ENCODE measurements at places on chromosomes 12 and 14.

- DNase-seq, result no peak
Observed at GRCh38 chr14:59811073-59811472, 59.5 kb downstream of the RTN1 start.

DNA sequence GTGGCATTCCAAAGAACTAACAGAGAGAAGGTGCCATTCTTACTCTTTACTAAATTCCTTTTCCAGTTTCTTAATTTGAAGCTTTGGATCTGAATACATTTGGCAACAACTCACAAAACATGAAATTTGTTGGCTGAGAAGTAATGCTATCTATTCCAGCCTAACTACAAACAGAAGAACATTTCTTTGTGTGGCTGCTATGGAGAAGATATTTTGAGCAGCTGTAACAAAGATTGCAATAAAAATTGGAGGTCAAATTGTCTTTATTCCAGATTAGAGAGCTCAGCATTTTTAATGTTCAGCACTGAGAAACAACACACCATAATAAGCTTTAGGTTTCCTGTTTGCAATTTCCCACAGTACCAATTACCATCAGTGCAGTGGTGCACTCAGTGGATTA is 835.8 kb upstream of the FLRT2 start:
- DNase-seq, result no peak

GRCh38 chr12:94566345-94566744 is 84.0 kb downstream of the TMCC3 start:
- no peak for DNase-seq

DNA sequence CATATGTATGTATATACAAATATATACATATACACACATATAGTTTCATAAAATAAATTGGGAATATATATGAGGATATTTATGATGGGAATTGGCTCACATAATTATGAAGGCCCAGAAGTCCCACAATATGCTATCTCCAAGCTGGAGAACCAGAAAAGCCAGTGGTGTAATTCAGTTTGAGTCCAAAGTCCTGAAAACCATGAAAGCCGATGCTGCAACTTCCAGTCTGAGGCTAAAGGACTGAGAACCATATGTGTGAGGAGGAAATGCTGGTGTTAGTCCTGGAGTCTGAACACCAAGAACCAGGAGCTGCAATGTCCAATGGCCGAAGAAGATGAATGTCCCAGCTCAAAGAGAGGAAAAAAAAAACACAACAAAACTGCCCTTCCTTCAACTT is 65.5 kb upstream of the PRKD1 start:
- no peak for DNase-seq

DNA sequence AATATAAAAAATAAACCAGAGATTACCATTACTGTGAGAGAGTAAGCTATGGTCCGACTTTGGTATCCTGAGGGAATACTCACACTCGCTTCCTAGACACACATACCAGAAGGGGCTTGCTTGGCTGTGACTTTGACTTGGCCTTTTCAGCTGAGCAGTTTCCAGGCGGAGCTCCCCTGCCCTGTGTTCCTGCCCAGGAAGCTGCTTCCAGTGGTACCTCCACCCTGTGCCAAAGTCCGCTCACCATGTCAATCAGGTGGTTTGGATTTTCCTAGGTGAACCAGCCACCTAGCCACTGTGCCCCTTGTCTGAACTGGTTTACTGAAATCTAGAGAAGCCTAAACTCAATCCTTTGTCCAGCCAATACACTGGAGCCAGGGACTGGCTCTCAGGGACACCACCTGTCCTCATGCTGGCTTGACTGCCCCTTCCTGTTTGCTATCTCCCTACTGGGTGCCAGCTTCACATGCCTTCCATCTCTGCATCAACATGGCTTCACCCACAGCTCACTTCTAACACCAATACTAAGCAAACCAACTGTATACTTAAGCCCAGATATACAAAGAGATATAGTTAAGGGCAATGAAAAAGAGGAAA is 28.6 kb downstream of the MAX start:
- DNase-seq, result no peak

GRCh38 chr14:52547027-52547426 is 5.3 kb downstream of the TXNDC16 start:
- no peak for DNase-seq

GRCh38 chr12:68267892-68268396 is 14.5 kb upstream of the IL22 start:
- DNase-seq, result no peak

DNA sequence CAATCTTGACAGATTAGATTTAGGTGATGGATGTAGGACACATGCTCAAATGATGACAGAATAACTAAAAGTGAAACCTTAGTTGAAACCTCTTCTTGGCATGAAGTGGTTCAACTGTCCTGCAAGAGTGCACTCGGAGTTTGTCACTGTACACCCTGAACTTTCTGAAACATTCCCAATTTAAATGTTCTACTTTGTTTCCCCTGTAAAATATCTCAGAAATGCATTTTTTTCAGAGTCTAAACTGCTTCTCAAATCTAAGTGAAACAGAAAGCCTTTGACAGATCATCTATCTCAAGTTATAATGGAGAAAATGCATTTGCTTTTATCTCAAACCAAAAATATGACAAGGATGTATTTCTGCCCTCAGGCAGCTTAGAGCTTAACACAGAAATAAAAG is 66.0 kb downstream of the BHLHE41 start:
- DNase-seq, result no peak

- no peak for DNase-seq
Observed at GRCh38 chr14:100775351-100775830, 48.7 kb downstream of the DLK1 start.

DNA sequence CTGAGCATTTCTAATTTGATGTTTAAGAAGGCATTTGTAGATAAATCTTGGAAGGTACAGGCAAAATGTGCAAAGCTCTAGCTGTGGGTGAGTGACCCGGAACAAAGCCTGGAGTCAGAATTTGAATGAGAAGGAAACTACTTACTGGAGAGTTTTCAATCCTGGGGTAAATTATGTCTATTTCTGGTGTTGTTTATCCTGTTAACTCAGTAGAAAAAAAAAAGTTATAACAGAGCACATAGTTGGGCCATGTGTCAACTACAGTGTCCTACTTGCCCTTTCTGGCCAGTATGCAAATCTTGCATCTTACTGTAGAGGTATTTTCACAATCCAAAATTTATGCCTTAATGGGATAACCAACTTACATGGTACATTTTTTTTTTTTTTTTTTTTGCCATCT is 182.3 kb downstream of the SYNE2 start:
- DNase-seq, result no peak

DNA sequence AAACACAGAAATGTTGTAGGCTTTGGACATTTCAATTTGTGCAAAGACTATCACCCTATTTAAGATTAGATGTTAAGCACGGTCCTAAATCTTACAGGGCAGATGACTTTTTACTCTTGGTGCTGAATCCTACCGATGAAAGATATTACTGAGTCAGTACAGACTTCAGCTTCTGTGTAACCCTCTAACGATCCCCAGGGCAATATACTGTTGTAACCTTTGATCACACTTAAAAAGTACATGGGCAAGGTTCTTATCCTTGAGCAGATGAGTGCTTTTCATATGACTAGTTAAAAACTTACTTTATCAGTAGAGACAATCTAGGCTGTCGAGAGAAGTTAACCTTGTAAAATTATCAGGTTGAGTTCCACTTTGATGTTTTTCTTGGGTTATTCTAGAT is 22.5 kb downstream of the PDE3A start:
- no peak for DNase-seq

DNA sequence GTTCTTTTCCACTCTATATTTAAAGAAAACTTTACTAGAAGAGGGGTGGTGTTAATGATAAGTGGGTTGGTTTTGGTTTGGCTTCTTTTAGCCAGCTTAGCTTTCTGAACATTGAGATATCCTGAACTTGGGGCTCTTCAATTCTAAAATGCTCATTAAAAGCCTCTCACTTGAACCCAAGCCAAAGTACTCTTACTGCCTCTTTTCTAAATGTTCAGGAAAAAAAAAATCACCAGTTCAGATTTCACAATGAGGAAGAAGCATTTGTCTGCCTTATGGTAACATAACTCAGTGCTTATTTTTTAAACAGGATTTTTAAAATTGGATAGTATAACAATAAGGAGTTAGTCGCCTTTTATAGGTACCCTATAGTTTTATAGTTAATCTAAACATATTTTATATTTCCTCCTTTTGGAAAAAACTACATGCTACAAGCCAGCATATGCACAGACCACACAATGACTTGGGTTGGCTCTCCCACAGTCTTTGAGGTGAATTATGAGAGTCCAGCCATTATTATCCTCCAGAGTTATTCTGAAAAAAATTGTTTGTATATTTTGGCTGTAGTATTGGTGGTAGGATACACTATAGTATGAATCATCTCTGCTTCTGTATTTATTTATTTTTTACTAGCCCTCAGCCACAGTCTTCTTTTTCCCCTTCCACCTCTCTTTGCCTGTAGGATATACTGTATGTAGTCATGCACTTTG is 195.5 kb upstream of the TMPO start:
- no peak for DNase-seq

GRCh38 chr14:70782361-70782760 is 27.0 kb downstream of the MAP3K9 start:
- no peak for DNase-seq

GRCh38 chr12:64631197-64631596 is 20.9 kb downstream of the RASSF3 start:
- DNase-seq, result no peak

GRCh38 chr12:78402366-78403134 is 462.0 kb upstream of the SYT1 start:
- DNase-seq, result no peak

GRCh38 chr12:45887544-45887943 is 102.8 kb downstream of the SCAF11 start:
- DNase-seq, result no peak

- no peak for DNase-seq
Observed at GRCh38 chr12:55250944-55251343, 6.5 kb downstream of the OR6C74 start.

DNA sequence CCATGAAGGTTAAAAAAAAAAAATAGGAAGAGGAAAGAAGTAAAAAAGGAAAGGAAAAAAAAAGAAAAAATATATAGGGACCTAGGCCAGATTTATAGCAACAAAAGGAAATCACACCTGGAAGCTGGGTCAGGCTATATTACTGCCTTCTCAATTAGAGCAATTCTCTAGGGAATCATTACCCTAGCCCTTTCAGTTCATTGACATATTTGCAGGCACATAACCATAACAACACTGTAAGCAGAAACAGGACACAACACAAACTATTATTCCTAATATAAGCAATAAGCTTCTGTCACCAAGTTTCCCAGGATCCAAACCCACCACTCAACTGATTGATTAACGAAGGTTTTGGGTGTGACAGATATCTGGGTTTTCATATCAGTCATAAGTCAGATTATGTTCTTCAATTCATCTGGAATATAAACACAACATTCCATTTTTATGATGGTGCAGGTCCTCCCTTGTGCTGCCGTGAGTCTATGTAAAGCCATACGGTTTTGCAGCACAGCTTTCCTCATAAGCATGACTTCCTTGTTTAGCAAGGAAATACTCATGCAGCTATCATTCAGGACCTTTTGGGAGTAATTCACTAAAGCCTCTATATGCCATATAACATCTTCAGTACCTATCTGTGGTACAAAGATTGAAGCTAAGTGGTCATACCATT is 4.2 kb downstream of the PCNX4 start:
- DNase-seq, result no peak

DNA sequence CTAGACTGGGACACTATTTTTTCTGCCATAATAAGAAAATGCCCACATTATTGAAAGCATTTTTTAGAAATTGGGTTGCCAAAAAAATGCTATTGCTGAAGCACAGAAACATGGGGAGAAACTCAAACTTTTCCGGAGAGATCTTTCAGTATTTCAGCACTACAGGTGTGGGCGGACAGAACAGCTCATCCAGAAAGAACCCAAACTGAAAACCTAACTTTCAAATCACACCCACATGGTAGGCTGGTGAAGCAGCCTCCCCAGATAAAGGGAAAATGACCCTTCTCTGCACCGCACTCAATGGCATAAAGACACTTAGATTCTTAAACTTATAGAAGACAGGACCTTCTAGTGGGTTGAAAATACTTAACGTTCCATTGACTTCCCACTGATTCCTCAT is 62.3 kb upstream of the TMPO start:
- DNase-seq, result no peak

DNA sequence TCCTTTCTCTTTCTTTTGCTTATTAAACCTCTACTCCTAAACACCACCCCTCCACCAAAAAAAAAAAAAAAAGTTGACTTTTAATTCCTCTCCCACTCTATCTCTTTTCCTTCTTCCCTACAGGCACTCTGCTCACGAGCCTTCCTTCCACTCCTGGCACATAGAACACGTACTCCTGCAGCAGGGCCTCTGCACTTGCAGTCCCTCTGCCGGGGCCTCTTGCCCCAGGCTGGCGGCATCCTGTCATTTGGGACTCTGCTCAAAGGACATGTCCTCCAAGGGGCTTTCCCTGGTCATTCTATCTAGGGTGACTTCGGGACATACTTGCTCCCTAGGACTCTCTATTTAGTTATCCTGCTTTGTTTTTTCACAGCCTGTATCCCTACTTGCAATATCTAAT is 7.7 kb downstream of the FOS start:
- no peak for DNase-seq

GRCh38 chr14:89036371-89036770 is 211.9 kb downstream of the TTC8 start:
- DNase-seq, result no peak

DNA sequence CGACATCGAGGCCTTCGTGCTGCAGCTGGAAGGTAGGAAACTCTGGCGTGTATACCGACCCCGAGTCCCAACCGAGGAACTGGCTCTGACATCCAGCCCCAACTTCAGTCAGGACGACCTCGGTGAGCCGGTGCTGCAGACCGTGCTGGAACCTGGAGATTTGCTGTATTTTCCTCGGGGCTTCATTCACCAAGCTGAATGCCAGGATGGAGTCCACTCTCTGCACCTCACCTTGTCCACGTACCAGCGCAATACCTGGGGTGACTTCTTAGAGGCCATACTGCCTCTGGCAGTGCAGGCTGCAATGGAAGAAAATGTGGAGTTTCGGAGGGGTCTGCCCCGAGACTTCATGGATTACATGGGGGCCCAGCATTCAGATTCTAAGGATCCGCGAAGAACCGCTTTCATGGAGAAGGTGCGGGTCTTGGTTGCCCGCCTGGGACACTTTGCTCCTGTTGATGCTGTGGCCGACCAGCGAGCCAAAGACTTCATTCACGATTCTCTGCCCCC is 1.4 kb downstream of the RIOX1 start:
- DNase-seq, result no peak

GRCh38 chr12:34208331-34209258 is 186.3 kb downstream of the ALG10 start:
- no peak for DNase-seq

- DNase-seq, result no peak
Observed at GRCh38 chr12:54704202-54704601, 56.0 kb upstream of the DCD start.

All from stimulated activated CD8-positive, alpha-beta memory T cell treated with anti-CD3 and anti-CD28 coated beads, Interleukin-4, amount 100 ng/mL, for 4 hours (primary cell).